ENCODE measurements at places on chromosomes 3 and 15.

GRCh38 chr15:84823282-84823878 lies 6.2 kb downstream of the ALPK3 start:
- no peak for DNase-seq

DNA sequence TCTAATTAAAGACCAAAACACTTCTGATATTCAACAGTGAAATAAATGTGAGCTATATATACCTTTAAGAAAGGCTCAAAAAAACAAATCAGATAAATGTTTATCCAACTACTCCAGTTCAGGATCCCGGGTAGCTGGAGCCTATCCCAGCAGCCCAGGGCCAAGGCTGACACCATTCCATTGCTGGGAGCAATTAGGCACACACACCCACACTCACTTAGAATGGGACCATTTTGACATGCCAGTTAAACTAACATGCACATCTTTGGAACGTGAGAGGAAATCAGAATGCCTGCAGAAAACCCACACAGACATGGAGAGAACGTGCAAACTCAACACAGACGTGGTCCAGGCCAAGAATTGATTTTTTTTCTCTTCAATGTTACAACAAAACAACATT lies 30.0 kb upstream of the PLSCR4 start:
- no peak for DNase-seq

DNA sequence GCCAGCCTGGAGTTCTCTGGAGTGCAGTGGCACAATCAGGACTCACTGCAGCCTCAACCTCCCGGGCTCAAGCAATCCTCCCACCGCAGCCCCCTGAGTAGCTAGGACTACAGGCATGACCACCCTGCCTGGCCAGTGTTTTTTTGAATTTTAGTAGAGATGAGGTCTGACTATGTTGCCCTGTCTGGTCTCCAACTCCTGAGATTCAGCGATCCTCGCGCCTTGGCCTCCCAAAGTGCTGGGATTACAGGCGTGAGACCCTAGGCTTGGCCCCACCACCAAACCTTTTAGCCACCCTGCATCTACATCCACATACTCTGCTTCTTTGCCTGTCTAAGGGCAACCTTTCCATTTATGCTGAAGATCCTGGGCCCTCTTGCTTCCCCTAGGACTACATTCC lies 4.4 kb downstream of the NUSAP1 start:
- no peak for DNase-seq

DNA sequence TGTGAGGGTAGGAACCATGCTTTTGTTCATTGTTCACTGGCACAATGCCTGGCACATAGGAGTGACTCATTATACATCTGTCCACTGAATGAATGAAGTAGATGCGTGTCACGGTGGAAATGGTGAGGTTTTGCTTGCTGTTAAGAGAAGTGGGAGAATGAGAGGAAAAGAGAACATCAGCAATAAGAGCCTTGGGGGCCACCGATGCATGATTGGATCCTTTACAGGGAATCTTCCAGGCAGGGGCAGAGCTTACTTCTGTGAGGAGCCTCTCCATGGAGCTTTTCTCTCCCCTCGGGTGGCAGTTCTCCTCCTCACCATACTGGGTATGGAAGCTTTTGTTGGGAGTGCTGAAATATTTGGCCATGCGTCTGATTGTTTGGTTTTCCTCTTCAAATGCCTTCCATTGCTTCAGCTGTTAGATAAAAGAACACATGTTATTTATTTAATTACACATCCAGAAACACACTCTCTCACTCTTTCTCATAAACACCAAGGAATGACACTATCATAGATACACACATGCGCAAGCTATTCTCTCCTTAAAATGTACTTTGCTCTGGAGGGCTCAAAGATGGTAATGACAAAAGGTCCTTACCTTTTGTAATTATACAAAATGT lies 78.9 kb upstream of the GSK3B start:
- no peak for DNase-seq

DNA sequence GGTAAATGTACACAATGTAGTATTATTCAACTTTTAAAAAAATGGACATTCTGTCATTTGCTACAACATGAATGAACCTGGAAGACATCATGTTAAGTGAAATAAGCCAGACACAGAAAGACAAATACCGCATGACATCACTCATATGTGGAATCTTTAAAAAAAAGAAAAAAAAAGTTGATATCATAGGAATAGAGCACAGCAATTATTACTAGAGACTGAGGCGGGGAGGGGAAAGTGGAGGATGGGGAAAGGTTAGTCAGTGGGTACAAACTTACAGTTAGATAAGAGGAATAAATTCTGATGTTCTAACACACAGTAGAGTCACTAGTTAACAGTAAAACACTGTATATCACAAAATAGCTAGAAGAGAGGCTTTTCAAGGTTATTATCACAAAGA lies 22.2 kb downstream of the RYK start:
- no peak for DNase-seq

GRCh38 chr15:39498629-39499028 lies 82.2 kb upstream of the THBS1 start:
- no peak for DNase-seq

- no peak for DNase-seq
Observed at GRCh38 chr3:95615592-95616310, 1198.6 kb upstream of the EPHA6 start.

DNA sequence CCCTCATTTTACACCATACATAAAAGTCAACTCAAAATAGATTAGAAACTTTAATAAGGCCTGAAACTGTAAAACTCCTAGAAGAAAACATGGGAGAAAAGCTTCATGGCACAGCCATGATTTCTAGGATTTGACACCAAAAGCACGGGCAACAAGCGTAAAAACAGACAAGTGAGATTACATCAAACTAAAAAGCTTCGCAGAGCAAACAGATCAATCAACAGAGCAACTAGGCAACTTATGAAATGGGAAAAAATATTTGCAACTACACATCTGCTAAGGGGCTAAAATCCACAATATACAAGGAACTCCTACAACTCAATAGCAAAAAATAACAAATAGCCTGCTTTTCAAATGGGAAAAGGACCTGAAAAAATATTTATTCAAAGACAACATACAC lies 26.1 kb downstream of the ZNF148 start:
- DNase-seq: no peak

DNA sequence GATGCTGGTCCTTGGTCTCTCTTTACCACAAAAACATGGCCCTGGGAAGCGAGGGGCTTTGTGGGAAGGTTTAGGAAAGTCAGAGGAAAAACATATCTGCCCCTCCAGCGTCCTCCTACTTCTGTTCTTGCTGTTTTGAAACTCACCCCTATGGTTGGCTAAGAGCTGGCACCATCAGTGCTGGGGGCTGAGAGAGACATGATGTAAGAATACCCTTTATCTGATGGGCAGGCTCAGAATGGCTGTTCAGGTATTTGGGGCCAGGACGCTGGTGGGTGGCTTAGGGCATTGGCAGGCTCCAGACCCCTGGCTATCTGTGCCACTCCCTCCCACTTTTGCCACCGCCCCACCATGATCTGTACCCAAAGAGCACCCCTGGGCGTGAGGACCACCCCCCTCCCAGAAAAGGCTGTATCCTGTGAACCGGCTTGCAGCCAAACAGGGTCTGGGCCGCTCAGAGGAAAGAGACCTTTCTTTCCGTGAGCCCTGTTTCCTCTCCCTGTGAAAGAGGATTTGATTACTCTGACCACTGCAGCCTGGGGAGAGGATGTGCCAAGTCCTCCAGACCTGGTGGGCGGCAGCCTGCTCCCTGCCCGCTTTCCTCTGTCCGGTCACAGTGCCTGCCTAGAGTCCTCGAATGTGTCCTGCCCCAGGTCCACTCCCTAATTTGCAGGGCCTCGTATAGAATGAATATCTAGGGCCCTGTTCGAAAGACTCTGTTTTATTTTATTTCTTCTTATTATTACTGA lies 61.3 kb upstream of the SLC6A6 start:
- DNase-seq: no peak

GRCh38 chr3:169790687-169791429 lies 17.7 kb downstream of the MYNN start:
- DNase-seq: no peak

DNA sequence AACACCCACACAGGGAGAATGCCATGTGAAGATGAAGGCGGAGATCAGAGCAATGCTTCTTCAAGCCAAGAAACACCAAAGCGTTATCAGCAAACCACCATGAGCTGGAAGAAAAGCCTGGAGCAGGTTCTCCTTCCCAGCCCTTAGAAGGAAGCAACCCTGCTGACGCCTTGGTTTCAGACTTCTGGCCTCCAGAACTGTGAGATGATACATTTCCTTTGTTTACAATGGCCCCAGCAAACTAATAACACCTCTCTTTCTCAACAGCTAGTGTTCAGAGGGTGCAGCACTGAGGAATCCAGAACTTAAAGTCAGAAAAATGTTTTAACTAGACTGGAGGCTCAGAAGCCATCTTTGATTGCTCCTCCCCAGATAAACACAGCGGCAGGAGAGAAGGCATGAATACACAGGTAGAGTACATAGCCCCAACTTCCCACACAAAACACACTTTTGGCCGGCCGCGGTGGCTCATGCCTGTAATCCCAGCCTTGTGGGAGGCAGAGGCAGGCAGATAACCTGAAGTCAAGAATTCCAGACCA lies 132.4 kb upstream of the LPP start:
- DNase-seq: no peak

DNA sequence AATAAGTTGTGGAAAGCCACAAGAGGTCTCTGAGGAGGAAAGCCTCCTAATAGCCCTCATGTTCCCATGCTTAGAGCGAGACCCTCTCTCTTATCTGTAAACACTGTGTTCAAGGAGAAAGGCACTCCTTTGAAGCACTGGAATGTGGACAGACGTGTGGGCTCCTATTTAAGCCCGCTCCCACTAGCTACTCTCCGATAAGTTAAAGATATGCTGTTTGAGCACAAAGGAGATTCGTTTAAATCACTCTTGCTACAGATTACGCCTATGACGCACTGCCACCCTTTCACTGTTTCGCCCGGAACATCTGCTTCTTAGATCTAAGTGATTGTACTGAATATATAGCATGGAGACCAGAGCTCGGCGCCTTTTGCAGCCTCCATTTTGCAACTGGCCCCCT lies 57.8 kb upstream of the FAM3D start:
- DNase-seq: no peak

DNA sequence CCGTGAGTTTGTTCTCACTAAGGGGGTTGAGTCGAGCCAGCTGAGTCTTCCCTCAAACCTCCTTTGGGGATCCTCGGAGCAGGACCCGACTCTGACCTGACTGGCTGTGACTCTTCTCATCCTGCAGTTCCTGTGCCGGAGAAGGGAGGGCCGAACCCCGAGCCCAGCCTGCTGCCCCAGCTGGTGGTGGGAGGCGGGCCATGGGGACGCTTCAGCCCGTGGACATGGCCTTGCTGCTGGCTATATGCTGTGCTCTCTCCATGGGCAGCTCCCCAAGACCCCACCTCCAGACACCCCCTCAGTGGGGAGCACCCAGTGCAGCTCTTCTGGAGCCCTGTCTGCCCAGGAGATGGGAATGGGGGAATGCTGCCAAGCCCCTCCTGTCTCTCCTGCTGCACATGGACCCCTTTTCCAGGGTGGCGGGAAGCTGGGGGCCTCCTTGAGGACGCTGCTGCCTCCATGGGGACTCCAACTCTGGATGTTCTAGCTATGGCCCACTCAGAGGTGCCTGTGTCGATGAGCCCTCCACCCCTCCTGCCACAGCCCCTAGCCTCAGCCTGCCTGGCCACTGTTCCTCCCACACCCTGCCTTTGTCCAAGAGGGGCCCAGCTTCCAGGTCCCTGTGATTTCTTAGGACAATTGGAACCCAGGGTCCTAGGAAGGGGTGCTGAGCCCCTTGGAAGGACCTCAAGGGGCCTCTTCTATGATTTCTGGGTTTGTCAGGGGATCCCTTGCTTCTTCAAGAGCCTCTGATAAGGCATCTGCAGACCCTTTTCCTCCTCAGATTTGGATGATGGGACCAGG lies 12.8 kb downstream of the C15orf39 start:
- DNase-seq: no peak

GRCh38 chr3:121786485-121786884 lies 36.9 kb upstream of the GOLGB1 start:
- no peak for DNase-seq

GRCh38 chr3:153285982-153286381 lies 124.0 kb downstream of the RAP2B start:
- no peak for DNase-seq

- DNase-seq: peak; percentile 80
Observed at GRCh38 chr3:52385157-52385556, 59.7 kb downstream of the SEMA3G start.

DNA sequence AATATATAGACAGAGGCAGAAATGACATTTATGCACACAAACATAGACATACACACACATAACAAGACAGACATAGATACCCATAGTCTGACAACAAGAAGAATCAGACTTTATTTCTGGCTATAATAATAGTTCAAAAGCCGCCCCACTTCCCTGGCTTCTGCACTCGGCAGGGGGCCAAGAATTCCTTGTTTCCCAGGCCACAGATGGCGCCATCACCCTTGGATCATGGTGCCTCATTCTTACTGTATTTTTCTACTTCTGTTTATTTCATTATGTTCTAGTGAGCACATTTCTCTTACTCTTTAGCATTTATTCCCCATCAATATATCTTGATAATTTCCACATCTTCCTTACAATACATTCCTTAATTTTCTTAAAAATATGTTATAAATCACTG lies 387.5 kb downstream of the NLGN1 start:
- no peak for DNase-seq

DNA sequence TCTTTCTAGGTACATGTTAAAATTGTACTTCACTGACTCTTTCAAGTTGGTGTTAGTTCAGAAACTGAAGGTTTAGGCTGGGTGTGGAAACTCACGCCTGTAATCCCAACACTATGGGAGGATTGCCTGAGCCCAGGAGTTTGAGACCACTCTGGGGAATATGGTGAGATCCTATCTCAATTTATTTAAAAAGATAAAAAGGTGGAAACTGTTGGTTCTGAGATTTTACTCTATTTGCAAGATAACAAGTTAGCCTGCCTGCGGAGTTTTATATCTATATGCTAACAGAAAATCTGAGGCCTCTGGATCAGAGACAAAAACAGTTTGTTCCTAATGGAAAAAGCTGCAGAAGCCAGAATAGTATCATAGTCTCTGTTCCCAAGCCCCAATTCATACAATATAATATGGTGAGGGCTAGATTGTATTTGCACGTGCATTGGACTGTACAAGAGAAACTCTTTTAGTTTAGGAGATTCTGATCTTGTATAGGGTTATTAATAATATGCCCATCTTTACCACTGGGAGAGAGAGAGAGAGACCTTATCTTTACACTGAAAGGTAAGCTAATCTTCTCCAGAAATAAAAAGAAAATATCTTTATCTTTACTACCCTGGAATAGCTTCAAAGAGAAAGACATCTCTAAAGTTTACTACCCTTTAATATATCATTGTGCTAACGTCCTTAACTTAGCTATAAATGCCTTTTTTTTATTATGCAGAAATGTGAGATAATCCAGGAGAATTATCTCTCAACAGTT lies 1267.6 kb downstream of the OTOL1 start:
- DNase-seq: no peak
